KBM-7 (cell line): ENCODE measurements at places on chromosomes 11 and 22.
A peak's percentile ranks its signal among the peaks of the same experiment; 100 is the strongest.

- no peak for DNase-seq
Measured at GRCh38 chr11:69909561-69910518, 90.6 kb upstream of the FGF3 start.

DNA sequence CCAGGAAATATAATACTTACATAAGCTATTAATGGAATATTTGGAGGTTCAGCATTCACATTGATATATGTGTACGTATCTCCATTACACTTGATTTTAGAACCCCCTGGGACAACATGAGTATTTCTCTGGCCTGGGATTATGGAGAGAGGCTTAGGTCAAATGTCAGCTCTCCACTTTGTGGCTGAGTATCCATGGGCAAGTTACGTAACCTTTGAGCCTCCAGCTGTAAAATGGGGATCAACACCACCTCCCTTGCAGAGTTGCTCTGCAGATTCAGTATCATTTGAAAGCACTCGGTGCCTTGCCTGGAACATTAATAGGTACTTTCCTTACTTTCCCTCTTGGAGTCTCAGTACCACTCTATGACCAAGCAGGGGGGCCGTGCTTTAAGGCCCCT lies 33.2 kb downstream of the C22orf31 start:
- DNase-seq: no peak

GRCh38 chr11:15489281-15489680 lies 374.6 kb downstream of the INSC start:
- DNase-seq: no peak

- DNase-seq: no peak
Measured at GRCh38 chr11:23931443-23931842, 565.4 kb upstream of the LUZP2 start.

DNA sequence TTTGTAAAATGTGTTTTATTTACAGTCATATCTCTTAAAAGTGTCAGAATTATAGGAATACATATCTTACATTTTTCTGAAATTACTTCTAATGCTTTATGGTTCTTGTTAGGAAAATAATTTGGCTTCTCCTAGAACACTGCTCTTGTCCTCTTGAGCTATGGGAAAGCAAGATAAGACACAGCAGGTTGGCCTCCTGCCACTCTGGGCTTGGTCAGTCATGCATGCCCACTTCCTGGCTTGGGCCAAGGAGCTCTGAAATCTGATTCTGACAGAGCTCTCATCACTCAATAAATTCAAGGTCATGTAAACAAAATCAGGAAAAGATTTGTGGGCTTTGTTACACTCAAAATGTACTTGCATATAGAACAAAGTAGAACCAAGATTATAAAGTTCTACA lies 1036.0 kb downstream of the OPCML start:
- no peak for DNase-seq

- DNase-seq: peak; percentile 35
Measured at GRCh38 chr22:40210818-40211217, 33.1 kb downstream of the TNRC6B start.

GRCh38 chr11:102760344-102761035 lies 19.9 kb downstream of the MMP10 start:
- peak; percentile 9 for DNase-seq

DNA sequence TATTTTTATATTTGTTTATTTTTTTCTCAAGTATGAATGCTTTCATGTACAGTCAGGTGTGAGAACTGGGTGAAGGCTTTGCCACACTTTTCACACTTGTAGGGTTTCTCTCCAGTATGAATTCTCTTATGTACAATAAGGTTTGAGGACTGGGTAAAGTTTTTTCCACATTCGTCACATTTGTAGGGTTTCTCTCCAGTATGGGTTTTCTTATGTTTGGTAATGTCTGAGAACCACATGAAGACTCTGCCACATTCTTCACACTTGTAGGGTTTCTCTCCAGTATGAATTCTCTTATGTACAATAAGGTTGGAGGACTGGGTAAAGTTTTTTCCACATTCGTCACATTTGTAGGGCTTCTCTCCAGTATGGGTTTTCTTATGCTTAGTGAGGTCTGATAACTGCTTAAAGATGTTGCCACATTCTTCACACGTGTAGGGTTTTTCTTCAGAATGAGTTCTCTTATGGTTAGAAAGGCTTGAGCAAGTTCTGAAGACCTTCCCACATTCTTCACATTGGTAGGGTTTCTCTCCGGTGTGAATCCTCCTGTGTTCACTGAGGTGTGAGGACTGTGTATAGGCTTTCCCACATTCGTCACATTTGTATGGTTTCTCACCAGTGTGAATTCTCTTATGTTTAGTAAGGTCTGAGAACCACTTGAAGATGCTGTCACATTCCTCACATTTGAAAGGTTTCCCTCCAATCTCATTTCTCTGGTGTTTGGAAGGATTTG lies 19.7 kb downstream of the ZNF195 start:
- no peak for DNase-seq

DNA sequence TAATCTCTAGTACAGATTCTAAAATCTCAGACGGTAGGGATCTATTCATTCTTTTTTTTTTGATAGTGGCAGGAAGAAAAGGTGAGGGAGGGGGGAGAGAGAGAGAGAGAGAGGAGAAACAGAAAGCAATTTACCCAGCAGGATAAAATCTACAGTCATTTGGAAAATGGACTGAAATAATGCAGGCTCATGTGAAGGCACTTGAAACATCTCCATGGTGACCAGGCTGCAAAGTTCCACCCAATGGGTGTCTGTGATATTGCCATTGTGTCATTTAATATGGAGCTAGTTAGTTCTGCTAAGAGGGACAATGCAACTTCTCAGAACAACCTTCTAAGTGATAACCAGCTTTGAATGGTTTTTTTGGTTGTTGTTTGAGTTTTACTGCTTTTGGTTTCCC lies 165.2 kb upstream of the RAG2 start:
- no peak for DNase-seq

DNA sequence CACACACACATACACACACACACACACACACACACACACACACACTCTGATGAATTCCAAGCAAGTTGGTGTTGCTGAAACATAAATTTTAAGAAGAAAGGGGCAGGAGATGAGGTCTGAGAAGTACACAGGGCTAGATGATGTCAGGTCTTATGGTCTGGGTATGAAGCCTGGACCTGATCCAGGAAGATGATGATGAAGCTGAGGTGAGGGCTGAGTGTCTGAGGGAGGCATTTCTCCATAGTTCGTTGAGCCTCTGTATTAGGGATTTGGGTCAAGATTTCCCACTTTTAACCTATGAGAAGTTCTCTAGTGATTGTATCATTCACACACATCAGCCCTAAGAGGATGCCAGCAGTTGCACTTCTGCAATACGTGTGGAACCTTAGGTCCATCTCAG lies 32.6 kb downstream of the KREMEN1 start:
- no peak for DNase-seq
